ENCODE measurements at places on chromosomes 5 and 9.

DNA sequence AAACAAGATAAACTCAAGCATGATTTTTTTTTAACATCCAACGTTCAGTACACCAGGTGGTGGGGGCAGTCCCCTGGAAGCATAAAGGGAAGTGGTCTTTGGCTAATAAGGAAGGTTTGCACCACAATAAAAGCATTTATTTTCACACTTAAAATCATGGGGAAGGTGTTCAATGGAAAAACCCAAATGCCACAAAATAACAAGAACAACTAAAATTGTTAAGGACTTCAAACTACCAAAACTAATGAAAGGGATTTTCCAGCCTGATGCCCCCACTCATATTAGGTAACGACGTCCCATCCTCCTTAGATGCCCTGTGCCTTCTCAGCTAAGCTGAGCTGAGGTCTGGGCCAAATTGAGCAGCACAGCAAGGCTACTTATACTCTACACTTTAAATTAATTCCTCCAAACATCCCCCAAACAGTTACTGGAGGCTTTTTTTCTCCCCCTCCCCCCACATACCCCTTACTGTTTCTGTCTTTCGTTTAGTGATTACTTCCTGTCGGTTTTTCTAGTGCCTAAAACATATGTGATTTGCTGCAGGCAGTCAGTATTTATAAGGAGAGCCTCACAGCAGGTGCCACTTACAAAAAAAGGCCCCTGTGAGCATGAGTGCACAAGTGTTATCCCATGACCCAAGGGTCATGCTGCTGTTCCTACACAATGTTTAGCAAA lies 259.7 kb upstream of the ZNF608 start:
- no peaks in the 10 kb centered on the region for H3K27me3 ChIP-seq
- peak overlapping the region; percentile 4 for H3K4me3 ChIP-seq

DNA sequence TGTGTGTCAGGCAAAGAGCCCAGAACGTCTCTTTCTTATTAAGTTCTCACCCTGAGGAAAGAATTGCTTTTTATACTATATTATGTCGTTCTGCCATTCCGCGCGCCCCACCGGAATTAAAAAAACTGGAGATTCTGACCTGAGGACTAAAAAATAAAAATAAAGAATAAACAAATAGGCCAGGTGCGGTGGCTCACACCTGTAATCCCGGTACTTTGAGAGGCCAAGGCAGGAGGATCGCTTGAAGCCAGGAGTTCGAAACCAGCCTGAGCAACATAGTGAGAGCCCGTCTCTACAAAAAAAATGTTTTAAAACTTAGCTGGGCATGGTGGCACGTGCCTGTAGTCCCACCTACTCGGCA lies 677 bp upstream of the DYNC2I2 start:
- H3K4me1 ChIP-seq = peaks cover 13% of the 10 kb centered on the region
- DNase-seq = no peak
- no peaks in the 10 kb centered on the region for H3K27me3 ChIP-seq
- peak overlapping the region; percentile 89 for H3K4me3 ChIP-seq
- H3K27ac ChIP-seq = peak overlapping the region; percentile 100

DNA sequence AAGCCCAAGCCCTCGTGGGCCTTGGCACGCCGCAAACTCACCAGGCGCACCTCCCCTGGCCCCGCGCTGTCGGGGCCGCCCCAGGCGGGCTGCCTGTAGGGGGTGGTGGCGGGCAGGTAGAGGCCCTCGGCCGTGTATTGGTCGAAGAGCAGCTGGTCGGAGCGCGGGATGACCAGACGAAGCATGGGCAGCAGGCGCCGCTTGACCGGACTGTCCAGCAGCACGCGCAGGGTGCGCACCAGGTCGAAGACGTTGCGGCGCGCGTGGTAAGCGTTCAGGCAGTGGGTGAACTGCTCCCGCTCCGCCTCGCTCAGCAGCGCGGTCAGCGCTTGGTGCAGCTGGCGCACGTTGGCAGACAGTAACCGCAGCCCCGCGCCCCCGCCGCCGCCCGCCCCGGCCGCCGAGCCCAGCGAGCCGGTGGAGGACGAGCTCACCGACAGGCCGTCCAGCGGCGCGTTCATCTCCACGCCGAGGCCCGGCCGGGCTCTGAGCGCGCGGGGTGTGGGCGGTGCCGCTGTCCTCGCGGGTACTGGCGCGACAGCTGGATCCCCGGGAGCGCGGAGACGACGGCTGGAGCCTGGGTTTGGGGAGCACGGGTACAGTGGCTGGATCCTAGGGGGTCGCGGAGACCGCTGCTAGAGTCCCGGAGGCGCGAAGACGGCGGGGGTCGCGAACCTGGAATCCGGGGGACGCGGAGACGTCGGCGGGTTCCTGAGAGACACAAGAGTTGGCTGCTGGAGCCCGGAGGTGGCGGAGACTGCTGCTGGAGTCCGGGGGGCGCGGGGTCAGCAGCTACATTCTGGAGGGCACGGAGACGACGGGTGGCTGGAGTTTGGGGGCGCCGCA lies 709 bp downstream of the WHRN start:
- H3K4me3 ChIP-seq = peak overlapping the region; percentile 87
- peaks cover 42% of the 10 kb centered on the region for H3K4me1 ChIP-seq
- DNase-seq = peak; percentile 70

DNA sequence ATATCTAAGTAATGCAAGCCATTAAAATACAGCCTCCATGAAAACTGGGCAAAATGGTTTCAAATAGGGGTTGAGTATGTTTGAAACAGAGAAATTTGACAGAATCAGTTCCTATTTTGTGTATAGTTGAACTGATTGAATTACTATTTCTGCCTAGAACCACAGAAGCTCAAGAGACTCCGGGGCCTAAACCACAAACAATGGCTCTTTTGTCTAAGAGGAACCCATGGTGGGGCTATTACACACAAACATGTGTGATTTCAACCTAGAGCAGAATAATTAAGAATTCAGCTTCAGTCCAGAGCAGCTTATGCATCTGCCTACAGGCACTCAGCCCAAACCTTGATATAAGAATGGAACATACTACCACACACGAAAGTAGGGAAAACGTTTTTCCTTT lies 171.2 kb upstream of the MPDZ start:
- no peaks in the 10 kb centered on the region for H3K4me1 ChIP-seq
- H3K36me3 ChIP-seq = no peaks in the 10 kb centered on the region
- H3K27me3 ChIP-seq = peaks cover 4% of the 10 kb centered on the region
- H3K4me3 ChIP-seq = no peak overlapping the region
- no peak for DNase-seq

DNA sequence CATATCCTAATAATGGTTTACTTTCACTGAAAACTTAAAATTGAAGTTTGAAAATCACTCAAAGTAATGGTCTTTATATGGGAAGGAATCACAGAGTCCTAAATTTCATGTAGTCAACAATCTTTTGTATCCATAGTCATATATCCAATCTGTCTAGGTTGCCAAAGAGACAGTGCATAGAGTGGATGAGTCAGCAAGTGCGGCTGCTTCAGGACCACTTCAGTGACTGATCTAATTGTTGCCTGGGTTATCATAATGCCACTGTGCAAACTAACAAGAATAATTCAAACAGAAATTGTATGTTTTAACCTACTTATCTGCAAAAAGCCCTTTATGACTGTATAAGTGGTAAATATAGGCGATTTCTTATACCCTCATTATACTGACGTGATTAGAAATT lies 211.3 kb upstream of the PRR16 start:
- no peaks in the 10 kb centered on the region for H3K4me1 ChIP-seq
- H3K4me3 ChIP-seq = no peak overlapping the region
- DNase-seq = no peak

DNA sequence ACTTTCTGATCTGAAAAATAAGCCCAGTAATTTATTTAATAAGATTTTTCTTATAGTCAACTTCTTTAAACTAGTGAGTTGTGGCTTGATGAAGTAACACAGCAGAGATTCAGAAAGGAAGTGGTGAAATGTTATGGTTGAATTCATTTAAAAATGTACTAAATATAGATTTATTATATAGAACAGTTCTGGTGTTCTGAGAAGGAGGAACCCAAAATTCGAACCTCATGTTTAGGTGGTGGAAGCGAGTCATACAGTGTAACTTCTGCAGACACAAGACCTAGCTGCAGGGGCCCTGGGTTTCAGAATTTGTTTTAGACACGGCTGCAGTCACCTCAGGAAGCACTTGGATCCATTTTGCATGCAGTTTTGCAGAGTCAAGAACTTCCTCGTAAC lies 188.2 kb downstream of the TRIO start:
- no peak overlapping the region for H3K4me3 ChIP-seq
- H3K27me3 ChIP-seq = no peaks in the 10 kb centered on the region
